DND-41 (cell line): ENCODE measurements at places on chromosomes 1 and 21.
A peak's percentile ranks its signal among the peaks of the same experiment; 100 is the strongest.

DNA sequence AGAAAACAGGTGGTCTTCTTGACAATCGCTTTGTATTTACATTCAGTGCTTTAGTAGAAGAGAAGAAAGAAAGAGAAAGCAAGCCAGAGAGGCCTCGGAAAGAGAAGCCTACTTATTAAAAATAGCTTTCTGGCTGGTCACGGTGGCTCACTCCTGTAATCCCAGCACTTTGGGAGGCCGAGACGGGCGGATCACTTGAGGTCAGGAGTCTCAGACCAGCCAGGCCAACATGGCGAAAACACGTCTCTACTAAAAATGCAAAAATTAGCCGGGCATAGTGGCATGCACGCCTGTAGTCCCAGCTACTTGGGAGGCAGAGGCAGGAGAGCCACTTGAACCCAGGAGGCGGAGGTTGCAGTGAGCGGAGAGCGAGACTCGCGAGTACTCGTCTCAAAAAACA lies 1.8 kb upstream of the SLC19A2 start:
- DNase-seq = no peak

DNA sequence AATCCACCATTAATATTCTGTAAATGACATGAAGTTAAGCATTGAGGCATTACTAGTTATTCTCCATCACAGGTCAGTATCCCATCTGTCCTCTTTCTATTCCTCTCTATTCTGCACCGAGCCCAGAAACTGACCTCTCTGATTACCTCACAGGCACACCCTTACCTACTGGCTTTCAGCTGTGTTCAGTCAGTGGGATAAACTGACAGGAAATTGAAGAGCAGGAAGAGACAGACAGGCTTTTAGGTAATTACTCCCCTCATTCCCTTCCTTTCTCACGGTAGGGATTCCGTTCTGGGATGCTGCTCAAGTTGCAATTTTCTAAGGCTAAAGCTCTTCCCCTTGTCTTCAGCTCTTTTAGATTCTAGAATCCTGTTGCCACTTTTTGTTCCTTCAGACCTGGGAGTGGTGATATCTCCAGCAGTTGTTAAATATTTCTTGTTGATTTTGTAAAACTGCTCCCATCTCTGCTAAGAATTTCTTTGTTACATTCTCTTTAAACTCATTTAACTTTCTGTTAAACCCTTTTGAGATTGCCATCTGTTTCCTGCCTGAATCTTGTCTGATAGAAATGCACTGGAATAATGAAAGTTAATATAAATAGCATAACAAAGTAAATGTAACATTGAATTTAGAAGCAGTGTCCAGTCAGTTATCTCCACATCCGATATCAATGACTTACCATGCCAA lies 1063.4 kb downstream of the PLA2G4A start:
- DNase-seq = no peak

- DNase-seq = peak; percentile 4
These were observed 3.7 kb upstream of the LRP8 start for GRCh38 chr1:53331446-53332185.

DNA sequence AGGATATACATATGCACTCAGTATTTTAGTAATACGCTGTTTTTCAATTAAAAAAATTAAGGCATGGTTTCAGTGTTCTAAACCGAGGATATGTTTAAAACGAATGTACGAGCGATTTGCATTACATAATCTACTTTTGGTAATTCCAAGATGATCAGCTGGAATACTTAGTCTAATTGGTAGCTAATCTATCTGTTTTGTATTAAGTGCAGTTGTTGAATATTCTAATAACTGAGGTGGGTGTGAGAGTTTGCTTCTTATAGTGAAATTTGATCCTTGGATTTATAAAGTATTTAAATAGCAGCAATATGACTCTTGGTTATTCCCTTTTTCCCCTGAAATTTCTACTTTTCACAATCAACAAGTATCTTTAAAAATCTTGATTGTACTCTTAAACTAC lies 1.3 kb downstream of the RNF2 start:
- no peak for DNase-seq

GRCh38 chr1:233730809-233731208 lies 116.9 kb downstream of the KCNK1 start:
- DNase-seq = no peak

DNA sequence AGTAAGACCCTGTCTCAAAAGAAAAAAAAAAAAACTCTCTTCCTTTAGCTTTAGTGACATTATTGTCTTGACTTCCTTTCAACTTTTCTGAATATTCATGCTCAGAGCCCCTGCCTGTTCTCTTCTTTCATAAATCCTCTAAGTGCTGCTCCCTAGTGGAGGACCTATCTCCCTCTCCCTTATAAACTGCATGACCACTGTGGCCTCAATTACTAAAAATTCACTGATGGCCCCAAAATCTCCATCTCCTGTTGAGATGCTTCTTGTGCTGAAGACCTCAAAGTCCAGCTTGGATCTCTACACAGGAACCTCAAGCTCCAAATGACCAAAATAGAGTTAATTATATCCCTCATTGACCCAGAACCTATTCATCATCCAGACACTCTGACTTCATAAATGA lies 7.8 kb downstream of the ITLN1 start:
- DNase-seq = no peak

DNA sequence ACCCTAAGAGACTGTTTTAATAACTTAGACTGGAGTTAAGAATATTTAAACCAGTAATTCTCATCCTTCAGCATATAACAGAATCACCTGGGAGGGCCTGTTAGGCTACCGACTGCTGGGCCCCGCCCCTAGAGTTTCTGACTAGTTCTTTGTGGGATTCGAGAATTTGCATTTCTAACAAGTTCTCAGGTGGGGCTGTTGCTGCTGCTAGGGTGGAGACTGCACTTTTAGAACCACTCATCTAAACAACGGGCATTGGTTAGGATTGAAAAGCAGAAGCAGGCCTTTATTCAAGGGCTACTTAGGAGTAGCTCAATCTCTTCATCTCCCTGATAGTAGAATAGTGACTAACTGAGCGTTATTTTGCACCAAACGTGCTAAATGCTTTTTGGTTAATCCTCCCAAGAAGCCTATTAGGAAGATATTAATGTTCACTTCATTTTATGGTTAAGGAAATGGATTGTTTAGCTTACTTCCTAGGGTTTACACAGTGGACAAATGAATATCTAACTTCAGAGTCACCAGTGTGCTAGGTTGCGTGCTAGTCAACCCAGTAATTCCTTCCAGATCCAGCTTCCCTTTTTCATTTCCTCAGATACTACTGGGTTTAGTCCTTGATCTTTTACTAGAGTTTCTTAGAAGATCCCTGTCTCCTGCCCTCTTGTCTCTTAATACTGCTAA lies 31.1 kb upstream of the UAP1 start:
- DNase-seq = no peak

GRCh38 chr1:29195881-29196291 lies 14.2 kb upstream of the SRSF4 start:
- no peak for DNase-seq

DNA sequence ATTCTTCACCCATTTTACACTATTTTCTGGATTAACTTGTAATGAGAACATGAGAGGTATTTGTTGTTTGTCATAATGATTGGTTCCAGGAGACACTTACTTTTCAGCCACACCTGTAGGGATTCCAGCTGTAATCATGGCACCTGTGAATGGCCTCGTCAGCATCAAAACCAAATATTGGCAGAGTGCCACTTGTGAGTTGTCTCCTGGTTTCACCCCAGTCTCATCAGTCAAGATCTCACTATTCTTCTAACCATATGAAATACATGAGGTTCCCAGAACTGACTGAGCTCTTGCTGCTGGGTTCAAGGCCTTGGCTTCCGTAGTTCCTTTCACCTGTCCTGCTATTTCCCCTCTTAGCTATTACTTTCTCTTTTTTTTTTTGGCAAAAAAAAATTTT lies 246.6 kb upstream of the ADGRL2 start:
- no peak for DNase-seq

DNA sequence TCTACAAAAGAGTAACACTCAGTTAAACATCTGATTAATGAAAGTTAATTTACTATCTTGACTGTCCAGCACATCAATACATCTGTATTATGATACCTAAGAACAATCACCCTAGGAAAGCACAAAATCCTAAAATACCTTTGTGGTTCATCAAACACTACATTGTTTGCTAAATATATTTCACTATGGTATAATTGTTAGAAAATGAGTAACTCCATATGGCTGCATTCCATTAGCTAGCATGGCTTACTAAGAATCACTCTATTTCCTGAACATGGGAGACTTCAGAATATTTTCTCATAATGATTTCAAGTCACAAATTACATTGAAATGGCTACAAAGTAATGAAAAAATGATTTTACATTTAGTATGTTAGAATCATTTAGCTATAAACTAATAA lies 12.5 kb downstream of the TRMT1L start:
- DNase-seq = no peak

GRCh38 chr1:54229281-54229891 lies 29.4 kb downstream of the MRPL37 start:
- peak; percentile 40 for DNase-seq

DNA sequence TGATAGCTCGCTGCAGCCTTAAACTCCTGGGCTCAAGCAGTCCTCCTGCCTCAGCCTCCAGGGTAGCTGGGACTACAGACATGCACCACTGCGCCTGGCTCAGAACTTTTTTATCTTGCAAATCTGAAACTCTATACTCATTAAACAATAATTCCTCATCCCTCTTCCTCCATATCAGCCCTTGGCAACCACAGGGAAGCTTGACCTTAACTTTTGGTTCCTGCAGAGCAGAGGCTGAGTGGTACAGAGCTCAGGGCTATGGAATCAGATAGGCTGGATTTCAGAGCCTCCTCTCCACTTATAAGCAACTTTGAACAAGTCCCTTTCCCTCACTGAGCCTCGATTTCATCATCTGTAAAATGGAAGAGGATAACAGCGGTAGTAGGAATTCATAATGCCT lies 47.4 kb downstream of the ECE1 start:
- no peak for DNase-seq

GRCh38 chr1:178109348-178110143 lies 15.6 kb downstream of the RASAL2 start:
- no peak for DNase-seq

DNA sequence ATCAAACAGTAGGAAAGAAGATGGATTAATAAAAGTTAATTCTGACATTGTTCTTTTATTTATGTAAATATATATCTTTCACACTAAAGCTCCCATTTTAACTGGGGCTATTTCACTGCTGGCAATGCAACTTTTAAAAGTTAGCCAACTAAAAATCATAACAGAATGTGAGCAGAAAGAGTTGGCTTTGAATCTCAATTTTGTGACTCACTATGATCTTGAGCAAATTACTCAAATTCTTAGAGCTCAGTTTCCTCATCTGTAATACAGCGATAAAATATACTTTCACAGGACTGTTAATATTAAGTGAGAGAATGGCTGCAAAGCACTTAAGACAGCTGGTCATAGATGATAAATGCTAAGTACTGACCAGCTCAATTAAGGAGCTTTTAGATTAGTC lies 10.8 kb downstream of the EFCAB14 start:
- DNase-seq = no peak
